ENCODE measurements at places on chromosomes 3 and 15.

- DNase-seq: peak; percentile 64
Observed at GRCh38 chr15:44394062-44394461, 33.4 kb upstream of the CTDSPL2 start.

GRCh38 chr15:67134067-67134838 is 68.9 kb downstream of the SMAD3 start:
- DNase-seq: no peak

DNA sequence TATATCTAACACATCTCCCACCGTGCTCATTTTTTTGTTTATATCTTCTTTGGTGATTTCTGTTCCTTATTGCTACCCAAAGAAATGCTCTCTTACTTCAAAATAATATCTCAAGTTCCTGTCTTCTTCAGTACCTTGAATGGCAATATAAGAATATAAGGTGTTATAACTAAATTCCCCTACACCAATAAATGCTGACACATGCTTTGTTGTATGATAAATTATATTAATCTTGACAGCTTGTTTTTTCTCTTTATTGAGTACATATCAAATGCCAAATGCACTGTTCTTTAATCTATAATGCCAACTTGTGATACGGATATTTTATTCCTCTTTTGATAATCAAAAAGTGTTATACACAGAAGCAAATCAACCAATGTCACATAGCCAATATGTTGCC is 540.3 kb downstream of the PYDC2 start:
- DNase-seq: no peak

DNA sequence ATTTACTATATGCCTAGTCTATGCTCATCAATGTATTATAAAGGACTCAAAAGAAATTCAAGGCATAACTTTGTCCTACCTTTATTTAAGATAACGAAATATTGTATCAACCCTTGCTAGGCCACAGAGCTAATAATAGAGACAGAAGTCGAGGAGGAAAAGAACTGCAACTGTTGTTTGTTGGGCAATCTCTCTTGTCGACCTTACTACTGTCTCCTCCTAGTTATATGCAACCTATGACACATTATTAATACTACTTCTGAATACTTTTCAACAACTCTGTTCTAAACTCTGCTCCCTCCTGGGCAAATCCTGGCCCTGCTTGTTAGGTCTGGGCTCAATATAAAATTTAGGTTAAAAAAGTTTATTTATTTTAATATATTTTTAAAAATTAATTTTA is 24.6 kb downstream of the SPPL2A start:
- DNase-seq: no peak

GRCh38 chr3:178202194-178202593 is 334.0 kb upstream of the KCNMB2 start:
- no peak for DNase-seq

- DNase-seq: no peak
Observed at GRCh38 chr3:10561162-10561945, 56.0 kb upstream of the ATP2B2 start.

Data from SK-MEL-5 (cell line).